Testis (tissue), 5 donors: ENCODE measurements at places on chromosomes 2 and 18.

- no peak for DNase-seq
These were observed 35.8 kb upstream of the EML6 start for GRCh38 chr2:54687595-54688152.

- no peak for DNase-seq
These were observed 15.3 kb downstream of the FHL2 start for GRCh38 chr2:105383432-105384166.

- DNase-seq, result no peak
These were observed 146.7 kb downstream of the RPIA start for GRCh38 chr2:88838165-88838635.

DNA sequence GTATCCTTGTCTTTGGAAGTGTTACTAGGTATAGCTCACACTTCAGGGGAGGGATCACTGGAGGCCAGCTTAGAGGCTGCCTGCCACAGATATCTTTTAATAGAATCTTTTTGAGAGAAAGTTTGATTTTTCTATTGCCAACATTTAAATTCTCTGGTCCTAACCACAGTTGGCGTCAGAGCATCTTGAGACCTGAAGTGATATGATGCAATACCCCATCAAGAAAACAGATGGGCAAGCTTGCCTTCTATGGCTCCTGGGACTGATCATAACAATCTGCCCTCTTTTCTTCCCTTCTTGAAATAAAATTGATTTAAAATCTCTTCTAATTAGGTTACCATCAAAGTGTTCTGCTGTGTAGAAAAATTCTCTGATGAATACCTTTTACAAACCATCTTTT is 105.5 kb upstream of the ACKR3 start:
- DNase-seq, result no peak

DNA sequence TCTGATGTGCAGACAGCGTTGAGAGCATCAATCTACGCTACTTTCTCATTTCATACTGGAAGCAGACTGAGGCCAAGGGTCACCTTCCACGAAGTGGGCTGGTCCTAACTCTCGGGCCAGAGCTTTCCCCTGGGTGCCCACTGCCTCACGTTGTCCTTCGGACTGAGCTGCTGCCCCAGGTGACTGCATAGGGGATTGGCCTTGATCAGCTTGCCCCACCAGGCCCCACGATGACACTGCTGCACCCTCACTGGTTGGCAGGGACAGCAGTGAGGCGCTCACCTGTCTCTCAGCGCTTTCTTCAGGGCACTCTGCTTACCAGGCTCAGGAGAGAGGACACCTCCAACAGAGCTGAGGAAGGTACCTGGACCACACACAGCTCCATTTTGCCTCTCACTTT is 47.3 kb downstream of the CABLES1 start:
- DNase-seq, result no peak

- DNase-seq, result no peak
These were observed 98.5 kb upstream of the SMIM21 start for GRCh38 chr18:75526038-75526437.

DNA sequence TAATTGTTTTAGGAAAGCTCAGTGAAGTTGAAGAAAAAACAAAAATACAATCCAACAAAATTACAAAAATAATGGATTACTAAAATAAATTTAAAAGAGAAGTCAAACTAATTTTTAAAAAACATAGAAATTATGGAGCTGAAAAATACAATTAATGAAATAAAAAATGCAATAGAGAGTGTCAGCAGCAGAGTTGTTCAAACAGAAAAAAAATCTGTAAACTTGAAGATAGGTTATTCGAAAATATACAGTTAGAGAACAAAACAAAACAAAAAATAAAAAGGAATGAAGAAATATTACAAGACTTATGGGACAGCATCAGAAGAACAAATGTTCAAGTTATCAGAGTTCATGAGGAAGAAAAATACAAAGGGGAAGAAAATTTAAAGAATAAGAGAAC is 114.7 kb downstream of the GULP1 start:
- no peak for DNase-seq

DNA sequence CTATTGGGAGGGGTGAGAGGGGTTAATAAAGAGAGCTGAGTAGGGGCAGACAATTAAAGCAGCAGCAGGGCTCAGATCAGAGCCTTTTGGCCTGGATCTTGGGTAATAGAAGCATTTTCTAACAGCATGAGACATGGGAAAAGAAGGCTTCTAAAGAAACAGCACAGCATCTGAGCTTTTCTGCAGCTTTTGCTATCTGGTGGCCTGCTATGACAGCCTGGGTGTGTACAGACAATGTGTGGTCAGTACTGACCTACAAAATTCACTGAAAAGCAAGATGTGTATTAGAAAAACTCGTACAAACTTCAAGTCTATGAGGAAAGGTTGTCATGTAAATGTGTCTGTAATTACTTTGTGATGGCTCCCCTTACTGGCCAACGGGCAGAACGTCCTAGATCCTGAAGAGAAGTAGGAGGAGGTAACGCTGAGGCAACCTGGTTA is 95.6 kb downstream of the GALNT3 start:
- DNase-seq, result peak; percentile 64

- DNase-seq, result no peak
These were observed 21.0 kb downstream of the MIB1 start for GRCh38 chr18:21761471-21762115.

DNA sequence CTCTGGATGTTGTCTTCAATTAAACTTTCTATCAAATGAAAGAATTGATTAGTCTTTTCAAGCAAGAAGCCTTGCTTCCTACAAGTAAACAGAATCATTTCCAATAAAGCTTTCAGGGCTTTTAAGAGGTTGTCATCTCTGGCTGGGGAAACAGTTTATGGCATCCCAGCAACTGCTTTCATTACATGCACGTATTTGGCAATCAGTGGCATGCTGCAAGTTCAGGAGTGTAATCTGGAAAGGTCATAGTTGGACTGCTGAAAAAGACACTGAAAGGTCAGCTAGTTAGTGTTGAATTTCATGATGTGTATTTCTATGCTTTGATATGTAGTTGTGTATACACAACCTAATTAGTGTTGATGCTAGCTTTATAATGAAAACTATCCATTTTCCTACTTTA is 332.9 kb downstream of the DSC3 start:
- no peak for DNase-seq

GRCh38 chr2:64277101-64277849 is 133.1 kb upstream of the PELI1 start:
- no peak for DNase-seq
